ENCODE measurements at places on chromosomes 4 and X.

- peak overlapping the region; percentile 93 for H3K27ac ChIP-seq
- peaks cover 7% of the 10 kb centered on the region for H3K36me3 ChIP-seq
- peak overlapping the region; percentile 93 for H3K4me3 ChIP-seq
- peak; percentile 45 for DNase-seq
- peaks cover 3% of the 10 kb centered on the region for H3K4me1 ChIP-seq
- H3K27me3 ChIP-seq = no peaks in the 10 kb centered on the region
These were observed 569 bp downstream of the RPS3A start for GRCh38 chr4:151099976-151100417.

- H3K4me1 ChIP-seq = peaks cover 2% of the 10 kb centered on the region
- H3K27me3 ChIP-seq = no peaks in the 10 kb centered on the region
- H3K27ac ChIP-seq = no peak overlapping the region
- no peak overlapping the region for H3K4me3 ChIP-seq
These were observed 4.1 kb downstream of the SEPTIN6 start for GRCh38 chrX:119688911-119689321.

DNA sequence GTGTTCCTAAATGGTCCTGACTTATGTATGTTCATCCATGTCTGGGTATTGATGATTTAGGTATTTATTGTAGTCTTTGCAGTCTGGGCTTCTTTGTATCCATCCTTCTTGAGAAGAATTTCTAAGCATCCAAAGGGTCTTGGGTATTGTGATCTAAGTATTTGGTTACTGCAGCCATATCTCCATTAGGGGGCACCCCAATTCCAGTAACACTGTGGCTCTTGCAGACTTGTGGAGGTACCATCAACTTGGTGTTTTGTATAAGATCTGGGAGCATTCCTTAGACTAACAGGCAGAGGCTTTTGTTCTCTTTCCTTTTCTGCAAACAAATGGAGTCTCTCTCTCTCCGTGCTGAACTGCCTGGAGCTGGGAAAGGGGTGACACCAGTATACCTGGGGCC, 113.7 kb upstream of the NEXMIF start:
- no peak overlapping the region for H3K27ac ChIP-seq
- peak; percentile 8 for DNase-seq
- H3K27me3 ChIP-seq = no peaks in the 10 kb centered on the region
- H3K4me1 ChIP-seq = no peaks in the 10 kb centered on the region
- H3K4me3 ChIP-seq = no peak overlapping the region

- no peak for DNase-seq
- no peaks in the 10 kb centered on the region for H3K27me3 ChIP-seq
- no peaks in the 10 kb centered on the region for H3K4me1 ChIP-seq
- no peak overlapping the region for H3K27ac ChIP-seq
- H3K4me3 ChIP-seq = no peak overlapping the region
These were observed 1882.9 kb upstream of the AGA start for GRCh38 chr4:179325181-179325580.

DNA sequence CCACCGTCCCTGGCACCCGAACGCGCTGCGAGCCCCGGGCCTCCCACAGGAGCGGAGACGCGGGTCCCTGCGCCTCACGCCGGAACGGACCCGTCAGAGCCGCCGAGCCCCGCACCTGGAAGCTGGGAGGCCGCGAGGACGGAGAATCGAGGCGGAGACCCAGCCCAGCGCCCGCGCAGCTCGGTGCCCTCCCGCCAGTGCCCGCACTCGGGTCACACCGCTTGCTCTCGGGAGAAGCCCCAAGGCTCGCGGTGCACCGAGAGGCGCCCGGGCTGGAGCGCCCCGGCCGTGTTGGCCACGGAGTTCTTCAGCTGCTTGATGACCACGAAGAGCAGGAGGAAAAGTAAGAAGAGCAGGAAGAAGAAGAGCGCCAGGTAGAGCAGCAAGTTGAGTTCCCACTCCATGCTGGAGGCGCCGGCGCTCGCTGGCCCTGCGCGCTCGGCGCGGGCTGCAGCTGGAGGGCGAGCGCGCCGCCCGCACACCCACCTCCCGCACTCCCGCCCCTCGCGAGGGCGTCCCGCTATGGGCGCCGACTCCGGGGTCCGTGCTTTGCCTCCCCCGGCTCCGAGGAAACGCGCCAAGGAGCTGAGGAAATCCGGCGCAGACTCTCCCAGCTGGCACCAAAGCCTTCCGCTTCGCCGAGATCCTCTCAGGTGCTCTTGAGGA, at the start of gene SMIM43:
TSS of gene SMIM43 (minus strand) at position 463 of the 666 bp plus-strand sequence. CDS start at position 404, 59 bp downstream.
- peak; percentile 29 for DNase-seq
- no peaks in the 10 kb centered on the region for H3K27me3 ChIP-seq
- H3K36me3 ChIP-seq = no peaks in the 10 kb centered on the region
- H3K4me3 ChIP-seq = peak within 1 kb of the TSS; percentile 62

- no peak for DNase-seq
- H3K27me3 ChIP-seq = no peaks in the 10 kb centered on the region
These were observed 36.3 kb upstream of the GRPR start for GRCh38 chrX:16087076-16087475.

GRCh38 chr4:105059337-105059736, 87.3 kb upstream of the TET2 start:
- no peak overlapping the region for H3K4me3 ChIP-seq
- peak; percentile 30 for DNase-seq
- H3K36me3 ChIP-seq = no peaks in the 10 kb centered on the region
- no peaks in the 10 kb centered on the region for H3K27me3 ChIP-seq
- no peak overlapping the region for H3K27ac ChIP-seq
- no peaks in the 10 kb centered on the region for H3K4me1 ChIP-seq

Measured in fibroblast of lung (primary cell).